ENCODE measurements at places on chromosomes 2 and 18.

DNA sequence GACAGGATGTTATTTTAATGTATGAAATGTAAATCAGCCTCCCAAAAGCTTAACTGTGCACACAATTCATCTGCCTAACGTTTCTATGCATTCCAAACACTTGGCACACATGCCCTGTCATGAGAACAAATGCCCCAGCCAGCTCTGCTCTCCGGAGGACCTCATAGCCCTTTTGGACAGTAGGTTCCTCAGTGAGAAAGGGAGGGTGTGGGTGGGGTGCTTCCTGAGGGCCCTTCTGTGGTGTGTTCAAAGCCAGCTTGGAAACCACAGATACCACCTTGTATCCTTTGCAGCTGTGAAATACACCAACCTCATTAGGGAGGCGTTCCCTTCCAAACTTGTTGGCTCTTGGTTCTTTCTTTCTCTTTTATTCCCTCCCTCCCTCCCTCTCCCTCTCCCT lies 102.2 kb upstream of the ASB18 start:
- no peak for DNase-seq

DNA sequence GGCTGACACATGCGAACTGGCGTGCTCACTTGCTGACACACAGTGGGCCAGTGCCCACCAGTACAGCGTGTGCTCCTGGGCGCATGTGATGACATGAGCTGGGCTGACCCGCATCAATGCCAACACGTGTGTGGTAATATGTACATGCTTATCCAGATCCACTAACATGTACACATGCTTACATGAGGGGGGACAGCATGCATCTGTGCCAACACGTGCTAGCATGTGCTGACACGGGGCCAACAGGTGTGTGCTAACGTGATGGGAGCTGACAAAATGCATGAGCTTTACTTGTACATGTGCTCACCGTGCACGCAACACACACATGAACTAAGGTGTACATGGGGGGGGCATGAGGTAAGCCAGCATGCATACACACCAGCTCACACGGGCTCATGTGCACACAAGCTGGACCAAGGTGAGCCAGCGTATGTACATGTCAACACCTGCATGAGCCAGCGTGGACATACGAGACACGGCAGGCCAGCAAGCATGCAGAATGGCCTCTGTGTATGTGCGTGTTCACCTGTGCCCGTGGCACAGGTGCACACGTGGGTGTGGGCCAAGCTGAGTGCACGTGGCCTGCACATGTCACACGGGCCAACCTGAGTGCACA lies 28.5 kb downstream of the GPC1 start:
- DNase-seq: no peak

DNA sequence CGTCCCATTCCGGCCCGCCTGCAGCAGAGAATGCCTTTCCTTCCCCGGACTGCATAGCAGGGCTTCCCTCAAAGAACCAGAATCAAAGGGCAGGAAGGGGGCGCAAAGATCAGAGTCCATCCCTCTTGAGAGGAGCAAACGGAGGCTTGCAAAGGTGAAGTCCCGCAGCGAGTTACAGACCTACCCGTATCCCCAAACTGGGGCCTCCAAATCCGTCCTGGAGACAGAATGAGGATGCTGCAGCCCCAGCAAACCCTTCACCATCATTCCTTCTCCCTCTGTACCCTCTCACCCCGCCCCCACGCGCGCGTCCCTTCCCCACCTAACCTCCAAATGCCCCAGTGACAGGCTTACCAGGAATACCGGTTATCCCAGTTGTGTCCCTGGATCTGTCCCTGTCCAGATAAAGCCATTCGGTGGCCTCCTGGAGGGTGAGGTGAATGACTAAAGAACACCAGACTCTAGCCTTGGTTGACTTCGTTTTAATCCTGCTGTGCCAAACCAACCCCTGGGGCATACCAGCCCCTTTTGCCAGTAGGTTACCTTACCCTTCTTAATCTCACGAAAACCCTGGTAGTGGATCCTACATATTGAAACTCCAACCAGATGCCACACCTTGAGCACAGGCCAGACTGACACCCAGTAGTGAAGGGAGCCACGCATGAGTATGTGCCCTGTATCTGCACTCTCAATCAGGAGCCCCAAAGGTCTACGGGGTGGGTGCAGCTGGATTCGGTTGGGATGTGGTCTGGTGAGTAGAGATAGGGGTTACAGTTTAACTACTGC lies 961 bp upstream of the SLC40A1 start:
- DNase-seq: no peak

DNA sequence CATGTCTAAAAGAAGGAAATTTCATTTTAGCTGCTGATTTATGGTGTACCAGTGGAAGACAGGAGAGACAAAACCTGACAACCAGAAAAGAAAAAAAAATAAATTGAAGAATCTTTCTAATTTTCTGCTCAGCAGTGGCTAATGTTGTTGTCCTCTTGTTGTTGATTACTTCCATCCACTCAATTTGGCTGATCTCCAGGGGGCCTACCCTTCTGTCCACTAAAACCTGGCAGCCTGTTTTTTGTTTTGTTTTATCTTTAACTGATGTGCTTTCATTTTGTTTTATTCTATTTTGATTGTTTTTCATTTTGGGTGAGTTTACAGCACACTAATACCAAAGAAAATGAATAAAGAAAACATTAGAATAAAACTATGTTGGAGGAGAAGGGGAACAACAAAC lies 27.4 kb downstream of the TFPI start:
- DNase-seq: no peak

DNA sequence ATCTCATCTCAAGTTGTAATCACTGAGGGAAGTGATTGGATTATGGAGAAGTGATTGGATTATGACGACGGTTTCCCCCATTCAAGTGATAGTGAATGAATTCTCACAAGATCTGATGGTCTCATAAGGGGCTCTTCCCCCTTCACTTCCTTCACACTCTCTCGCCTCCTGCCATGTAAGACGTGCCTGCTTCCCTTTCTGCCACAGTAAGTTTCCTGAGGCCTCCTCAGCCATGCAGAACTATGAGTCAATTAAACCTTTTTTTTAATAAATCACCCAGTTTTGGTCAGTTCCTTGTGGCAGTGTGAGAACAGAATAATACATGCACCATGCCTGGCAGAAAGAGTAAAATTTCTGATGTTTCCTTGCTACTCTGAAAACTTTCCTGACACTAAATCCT lies 36.6 kb downstream of the CEP68 start:
- DNase-seq: no peak

- no peak for DNase-seq
Observed at GRCh38 chr2:231399046-231399852, 3.7 kb downstream of the B3GNT7 start.

- no peak for DNase-seq
Observed at GRCh38 chr18:55546851-55547704, 40.9 kb downstream of the TCF4 start.

- DNase-seq: no peak
Observed at GRCh38 chr18:35803551-35803950, 168.9 kb upstream of the RMP24 start.

GRCh38 chr2:66567729-66568128 lies 132.8 kb downstream of the MEIS1 start:
- no peak for DNase-seq

GRCh38 chr2:61623747-61624146 lies 85.6 kb upstream of the XPO1 start:
- DNase-seq: no peak

DNA sequence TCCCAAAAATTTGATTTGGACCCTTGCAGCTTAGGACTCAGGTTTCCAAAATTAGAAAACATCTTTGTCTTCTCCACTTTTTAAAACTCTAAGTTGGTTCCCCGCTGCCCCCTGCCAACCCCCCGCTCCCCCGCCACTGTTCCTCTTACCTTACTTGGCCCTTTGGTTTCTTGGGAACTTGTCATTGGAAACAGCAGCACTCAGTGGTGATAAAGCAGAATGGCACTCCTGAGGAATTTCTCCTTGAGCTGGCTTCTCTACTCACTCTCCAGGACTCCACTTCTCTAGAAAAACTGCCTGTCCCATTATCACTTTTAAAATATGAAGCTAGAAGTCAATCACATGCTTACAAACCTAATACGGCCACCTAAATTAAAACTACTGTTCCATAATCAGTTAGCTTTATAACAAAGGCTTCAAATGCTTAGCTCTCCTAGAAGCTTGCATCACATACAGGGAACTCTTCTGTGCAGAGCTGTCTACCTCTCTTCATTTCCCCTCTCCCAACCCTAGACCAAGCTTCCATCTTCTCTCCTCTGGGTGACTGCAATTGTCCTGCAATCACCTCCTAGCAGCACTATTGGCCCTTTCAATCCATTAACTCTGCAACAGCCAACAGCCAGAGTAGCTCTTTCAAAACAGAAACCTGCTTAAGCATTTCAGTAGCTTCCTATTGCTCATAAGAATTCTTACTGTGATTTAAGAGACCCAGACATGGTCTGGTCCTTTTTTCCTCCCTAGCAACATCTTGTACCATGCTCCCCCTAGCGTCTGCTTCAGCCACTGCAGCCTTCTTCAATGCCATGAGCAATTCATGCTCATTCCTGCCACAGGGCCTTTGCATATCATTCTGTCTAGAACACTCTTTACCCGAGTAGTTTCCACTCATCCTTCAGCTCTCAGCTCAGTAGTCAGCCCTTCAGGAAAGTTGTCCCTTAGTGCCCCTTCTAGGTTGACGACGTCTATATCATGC lies 15.2 kb upstream of the PLEKHM3 start:
- peak; percentile 41 for DNase-seq

GRCh38 chr2:128326346-128326745 lies 7.7 kb upstream of the HS6ST1 start:
- no peak for DNase-seq

- no peak for DNase-seq
Observed at GRCh38 chr18:11976315-11977152, 4.8 kb upstream of the IMPA2 start.

- DNase-seq: no peak
Observed at GRCh38 chr18:54739476-54739875, 88.8 kb upstream of the RAB27B start.

- DNase-seq: peak; percentile 75
Observed at GRCh38 chr2:73112913-73113854, at the start of gene RAB11FIP5. Gene RAB11FIP5, minus strand, starts transcription at chr2:73112948. Its CDS starts 171 bp downstream, at chr2:73112777.

DNA sequence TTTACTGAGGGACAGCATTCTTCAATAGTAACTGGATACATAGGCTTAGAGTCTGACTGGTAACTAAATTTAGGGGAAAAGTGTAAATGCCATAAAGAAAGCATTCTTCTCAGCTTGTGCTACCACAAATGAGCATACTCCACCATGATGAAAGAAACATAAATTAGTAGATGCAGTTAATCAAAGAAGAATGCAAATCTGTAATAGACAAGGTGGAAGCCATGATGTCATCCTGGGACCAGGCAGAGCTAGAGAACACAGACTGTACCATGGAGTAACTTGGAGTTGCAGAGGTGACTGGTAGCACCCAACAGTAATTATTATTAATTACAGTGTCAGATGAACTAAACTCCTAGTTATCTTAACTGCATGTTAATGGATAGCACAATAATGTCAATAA lies 51.7 kb downstream of the RBKS start:
- DNase-seq: no peak

- no peak for DNase-seq
Observed at GRCh38 chr18:24071029-24071428, 56.5 kb downstream of the TTC39C start.

- DNase-seq: no peak
Observed at GRCh38 chr2:230843132-230843531, 21.6 kb upstream of the ITM2C start.

DNA sequence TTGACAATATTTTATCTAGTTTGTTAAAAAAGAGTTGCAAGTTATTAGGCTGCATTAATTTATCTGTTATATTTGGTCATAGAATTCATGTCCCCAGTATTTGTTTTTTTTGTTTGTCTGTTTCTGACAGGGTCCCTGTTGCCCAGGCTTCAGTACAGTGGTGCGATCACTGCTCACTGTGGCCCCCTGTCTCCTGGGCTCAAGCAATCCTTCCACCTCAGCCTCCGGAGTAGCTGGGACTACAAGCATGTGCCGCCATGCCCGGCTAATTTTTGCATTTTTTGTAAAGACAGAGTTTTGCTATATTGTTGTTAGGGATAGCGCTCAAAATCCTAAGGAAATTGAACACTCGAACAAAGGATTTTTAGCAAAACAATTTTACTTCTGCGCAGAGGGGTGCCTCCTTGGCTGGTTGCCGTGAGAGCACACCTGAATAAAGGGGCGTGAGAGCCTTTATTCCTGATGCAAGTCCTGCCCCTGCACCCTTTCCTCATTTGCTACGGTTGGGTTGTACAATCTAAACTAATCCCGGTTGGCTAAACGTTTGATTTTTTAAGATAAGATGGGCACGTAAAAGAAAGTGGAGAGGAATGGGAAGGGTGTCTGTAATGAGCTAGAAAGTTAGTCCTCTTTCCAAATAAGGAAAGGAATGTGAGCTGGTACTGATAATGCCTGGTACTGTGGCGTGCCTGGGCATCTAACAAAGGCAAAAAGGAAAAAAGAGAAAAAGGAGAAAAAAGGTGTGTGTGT lies 65.5 kb downstream of the COMMD1 start:
- no peak for DNase-seq

- DNase-seq: no peak
Observed at GRCh38 chr2:240852671-240853314, 15.8 kb upstream of the AGXT start.

- no peak for DNase-seq
Observed at GRCh38 chr18:78525366-78526111, 454.1 kb upstream of the SALL3 start.

GRCh38 chr2:147826278-147827087 lies 18.3 kb upstream of the ACVR2A start:
- DNase-seq: no peak

DNA sequence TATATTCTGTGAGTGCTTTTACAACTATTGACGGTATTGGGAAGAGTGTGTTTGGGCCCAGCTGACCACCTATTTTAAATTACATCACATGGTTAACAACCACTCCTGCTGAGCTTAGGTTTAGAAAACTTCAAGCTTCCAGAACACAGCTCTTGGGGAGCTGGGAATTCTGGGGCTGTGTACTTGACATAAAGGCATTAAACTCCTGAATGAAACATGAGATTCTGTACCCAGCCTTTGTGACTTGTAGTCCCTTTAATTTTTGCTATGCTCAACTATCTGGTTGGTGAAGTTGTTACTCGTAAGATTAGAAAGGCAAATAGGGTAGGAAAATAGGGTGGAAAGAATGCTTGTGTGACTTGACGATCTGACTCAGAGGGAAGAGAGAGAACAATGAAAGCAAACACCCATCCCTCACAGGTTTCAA lies 66.9 kb downstream of the LTBP1 start:
- no peak for DNase-seq

DNA sequence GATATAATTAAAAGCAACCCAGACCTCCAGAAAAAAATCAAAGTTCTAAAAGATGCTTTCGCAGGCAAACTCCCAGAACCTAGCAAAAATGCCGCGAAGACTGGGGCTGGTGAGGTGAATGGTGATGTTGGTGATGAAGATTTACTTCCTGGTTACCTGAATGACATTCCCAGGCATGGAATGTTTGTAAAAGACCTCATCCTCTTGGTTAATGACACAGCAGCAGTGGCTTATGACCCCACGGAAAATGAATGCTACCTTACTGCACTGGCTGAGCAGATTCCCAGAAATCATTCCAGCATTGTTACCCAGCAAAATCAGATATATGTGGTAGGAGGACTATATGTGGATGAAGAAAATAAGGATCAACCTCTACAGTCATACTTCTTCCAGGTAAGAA lies 994 bp downstream of the KLHL41 start:
- no peak for DNase-seq
